ENCODE measurements at places on chromosomes 7 and 10. TPM values are rescaled to one million over a fixed set of nuclear protein-coding genes. Genes with fewer than 3 reads are reported as not detected.

GRCh38 chr10:88693392-88694020 lies 12.5 kb upstream of the LIPK start:
- no peak for DNase-seq

The CCL26 gene
- not detected for polyA plus RNA-seq

GRCh38 chr7:123598657-123599056 lies 3.0 kb upstream of the ASB15 start:
- no peak for DNase-seq

The PALD1 gene
- 11.6 TPM for polyA plus RNA-seq

DNA sequence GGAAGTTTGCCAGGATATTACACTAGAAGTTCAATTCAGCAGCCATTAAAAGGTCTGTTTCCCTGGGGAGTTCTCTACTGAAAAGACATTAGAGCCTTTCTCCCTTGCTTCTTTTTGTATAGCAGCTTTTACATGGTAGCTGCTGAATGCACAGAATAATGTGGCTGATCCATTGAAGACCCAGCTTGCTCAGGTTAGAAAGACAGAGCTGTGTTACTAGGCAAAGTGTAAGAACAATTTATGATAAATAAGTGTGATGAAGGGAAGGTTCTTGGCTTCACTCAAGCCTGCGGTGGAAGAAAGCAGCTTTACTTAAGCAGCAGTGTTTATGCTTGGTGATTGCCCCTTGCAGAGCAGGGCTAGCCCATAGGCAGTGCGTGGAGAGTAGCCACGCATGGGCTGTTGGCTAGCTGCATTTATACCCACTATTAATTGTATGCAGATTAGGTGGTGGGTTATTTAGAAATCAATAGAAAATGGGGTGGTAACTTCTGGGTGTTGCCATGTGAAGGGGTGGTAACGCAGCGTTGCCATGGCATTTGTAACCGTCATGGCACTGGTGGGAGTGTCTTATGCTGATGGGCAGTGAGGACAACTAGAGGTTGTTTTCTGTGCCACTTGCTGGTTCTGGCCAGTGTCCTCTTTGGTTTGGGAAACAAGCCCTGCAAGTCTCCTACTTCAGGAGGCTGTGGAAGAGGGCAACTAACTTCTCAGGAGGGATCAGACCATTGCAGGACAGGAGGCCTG lies 942.9 kb downstream of the NRG3 start:
- no peak for DNase-seq

The GPR15LG gene
- polyA plus RNA-seq = 0.18 TPM

The BCCIP gene
- 109 TPM for polyA plus RNA-seq

DNA sequence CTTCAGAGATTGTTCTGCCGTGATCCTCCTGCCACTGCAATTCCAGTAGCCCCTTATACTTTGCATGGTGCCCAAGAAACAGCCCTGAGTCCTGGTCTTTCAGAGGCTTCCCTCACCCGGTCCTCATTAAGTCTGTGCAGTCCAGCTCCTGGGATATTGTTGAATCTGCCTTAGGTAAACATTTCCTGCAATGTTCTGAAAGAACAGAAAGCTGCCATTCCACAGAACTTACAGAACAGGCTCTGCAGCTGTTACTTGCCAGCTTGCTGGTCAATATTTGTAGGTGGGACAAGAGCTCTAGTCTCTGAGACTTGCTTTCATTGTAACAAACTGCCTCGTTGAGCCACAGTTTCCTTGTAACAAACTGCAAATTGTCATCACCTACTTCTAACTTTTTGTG lies 115.0 kb upstream of the KIF5B start:
- no peak for DNase-seq
